Hypothalamus (tissue), 51 donors: ENCODE measurements at places on chromosomes 2 and 18.
A peak's percentile ranks its signal among the peaks of the same experiment; 100 is the strongest.

DNA sequence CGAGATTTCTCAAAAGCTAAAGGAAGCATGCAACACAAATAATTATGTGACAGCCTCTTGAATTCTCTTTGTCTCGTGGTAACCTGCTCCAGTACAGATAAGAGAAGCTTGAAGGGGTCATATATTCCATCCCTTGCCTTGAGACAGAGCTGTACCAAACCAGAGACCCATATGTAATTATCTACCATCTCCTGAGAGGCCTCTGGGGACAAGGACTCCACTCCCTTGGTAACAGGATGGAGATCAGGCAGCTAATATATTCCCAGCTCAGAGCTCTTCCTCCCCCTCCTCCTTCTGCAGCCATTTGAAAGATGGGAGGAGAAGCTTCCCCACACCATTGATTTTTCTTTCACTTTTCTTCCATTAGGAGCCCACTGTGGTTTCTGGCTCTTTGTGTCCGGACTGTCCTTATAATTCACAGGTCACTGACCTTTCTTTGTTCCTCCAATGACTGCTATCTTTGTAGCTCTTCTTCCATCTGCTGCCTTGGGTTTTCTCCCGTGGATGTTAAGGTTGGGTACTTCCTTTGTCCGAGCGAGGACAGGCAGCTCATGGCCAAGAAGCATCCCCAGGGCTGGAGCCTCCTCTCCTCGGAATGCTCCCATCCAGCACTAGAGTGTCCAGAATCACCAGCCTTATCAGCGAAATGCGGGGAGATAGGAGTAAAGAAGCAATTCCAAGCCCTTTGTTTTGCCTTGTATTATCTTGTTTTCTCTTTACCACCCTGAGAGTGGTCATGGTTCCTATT, 72.6 kb upstream of the STPG4 start:
- no peak for DNase-seq

GRCh38 chr2:66724241-66724640, 289.3 kb downstream of the MEIS1 start:
- no peak for DNase-seq

DNA sequence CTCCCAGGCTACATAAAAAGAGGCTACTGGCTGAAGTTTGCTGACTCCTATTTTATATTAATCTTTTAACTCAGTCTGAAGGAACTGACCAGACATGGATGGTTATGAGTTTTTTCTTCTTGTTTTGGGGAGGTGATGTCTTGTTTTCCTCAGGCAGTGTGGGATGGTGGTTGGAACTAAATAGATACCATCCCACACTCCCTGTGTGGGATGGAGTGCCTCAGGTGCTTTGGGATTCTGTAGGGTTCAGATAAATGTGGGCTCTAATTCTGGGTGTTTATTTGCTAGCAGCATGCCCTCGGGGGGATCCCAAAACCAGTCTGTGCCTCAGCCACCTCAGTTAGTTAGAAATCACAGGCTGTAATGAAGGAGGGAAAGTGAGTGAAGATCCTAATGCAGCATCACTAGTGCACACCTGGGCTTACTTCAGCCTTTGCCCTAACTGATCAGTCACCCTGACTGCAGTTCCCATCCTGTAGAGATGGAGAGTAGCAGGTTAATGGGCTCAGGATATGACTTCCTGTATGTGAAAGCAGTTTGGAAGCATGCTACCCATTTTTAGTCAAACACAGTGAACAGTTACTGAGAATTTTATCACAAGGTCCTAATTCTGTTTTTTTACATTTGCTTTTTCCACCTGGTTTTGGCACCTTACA, 132.2 kb downstream of the SPTBN1 start:
- DNase-seq = no peak

GRCh38 chr2:233331536-233331935, 22.8 kb upstream of the DGKD start:
- DNase-seq = no peak

DNA sequence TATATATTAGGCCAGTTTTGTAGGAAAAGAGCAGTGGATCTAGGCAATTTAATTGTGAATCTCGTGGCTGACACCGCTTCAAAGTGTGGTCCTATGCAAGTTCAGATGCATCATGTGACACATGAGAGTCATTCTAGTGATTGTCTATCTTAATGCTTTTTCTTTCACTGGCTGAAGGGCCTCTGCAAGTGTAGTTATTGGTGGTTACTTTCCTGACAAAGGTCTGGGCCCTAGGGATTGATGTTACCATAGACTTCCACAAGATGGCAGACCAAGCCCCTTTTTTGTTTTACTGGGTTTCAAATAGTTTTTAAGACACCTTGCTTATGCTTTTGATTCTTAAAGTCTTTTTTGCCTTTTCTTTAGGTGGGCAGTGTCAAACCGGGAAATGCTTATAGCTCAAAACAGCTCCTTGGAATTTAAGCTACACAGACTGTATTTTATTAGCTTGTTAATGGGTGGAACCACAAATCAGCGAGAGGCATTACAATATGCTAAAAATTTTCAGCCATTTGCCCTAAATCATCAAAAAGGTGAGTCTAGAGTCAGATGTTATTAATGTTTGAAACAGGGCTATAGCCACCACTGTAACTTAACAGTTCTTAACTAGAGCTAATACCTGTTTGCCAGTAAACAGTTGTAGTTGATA, 25.9 kb downstream of the CD8A start:
- no peak for DNase-seq

- DNase-seq = no peak
Observed at GRCh38 chr18:76136701-76137100, 358.3 kb downstream of the ZNF516 start.

- peak; percentile 20 for DNase-seq
Observed at GRCh38 chr2:231926761-231927565, 767 bp upstream of the NPPC start.

DNA sequence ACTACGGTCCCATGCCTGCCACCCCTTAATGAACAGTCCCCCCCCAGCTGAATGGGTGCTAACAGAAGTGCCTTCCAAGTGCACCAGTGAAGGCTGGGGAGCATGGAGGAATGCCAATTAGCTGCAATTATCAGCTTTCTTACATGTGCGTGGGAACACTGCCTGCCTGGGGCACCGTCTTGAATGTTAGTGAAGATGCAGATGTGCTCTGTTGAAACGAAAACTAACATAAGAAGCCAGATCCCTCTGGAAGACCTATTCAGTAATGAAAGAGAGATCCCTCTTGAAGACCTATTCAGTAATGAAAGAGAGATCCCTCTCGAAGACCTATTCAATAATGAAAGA, 154.5 kb downstream of the CLIP4 start:
- DNase-seq = no peak

GRCh38 chr2:51105811-51106210, 73.9 kb upstream of the NRXN1 start:
- DNase-seq = no peak

- DNase-seq = no peak
Observed at GRCh38 chr2:176018708-176019107, 16.6 kb upstream of the LNPK start.

DNA sequence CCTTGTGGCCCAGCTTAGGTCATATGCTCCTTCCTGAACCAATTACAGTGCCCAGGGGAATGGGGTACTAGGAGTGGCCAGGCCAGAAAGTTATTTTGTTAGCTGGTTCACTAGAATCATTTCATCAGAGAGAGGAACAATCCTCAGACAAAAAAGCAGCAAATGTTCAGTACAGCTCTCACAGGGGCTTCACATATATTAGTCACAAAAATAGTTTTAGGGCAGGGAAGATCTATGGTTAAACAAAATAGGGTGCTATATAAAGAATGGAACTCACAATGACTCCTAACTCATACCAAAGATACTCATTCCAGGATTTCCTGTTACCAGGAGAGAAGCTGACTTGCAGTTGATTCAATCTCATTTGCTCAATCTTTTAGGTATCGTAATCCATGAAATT, 71.0 kb downstream of the CWC22 start:
- DNase-seq = no peak

DNA sequence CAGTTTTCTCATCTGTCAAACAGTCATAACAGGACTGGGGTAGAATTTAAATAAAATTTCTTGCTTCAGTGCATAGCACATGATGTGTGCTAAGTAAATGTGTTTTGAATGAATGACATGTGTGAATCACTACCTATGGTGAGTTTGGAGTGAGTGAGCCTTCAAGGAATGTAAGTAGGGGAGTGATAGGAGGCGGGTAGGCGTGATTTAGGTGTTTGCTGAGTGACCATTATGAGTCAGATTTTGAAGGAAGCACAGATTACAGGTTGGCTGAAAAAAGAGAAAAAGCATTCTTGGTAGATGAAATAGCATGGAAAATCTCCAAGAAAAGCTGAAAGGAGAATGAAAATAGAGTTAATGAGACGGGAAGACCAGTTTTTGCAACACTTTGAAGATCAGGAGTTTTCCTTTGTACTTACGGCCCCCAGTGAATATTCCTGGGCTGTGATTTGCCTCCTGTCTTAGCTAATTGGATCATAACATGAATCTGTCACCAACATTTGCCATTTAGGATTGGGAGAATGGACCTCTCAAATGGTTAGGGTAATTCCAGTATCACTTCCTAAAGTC, 136.9 kb upstream of the GATA6 start:
- DNase-seq = no peak

GRCh38 chr2:216285701-216286100, 86.6 kb downstream of the MARCHF4 start:
- DNase-seq = no peak

GRCh38 chr18:34220081-34220815, 4.5 kb downstream of the NOL4 start:
- no peak for DNase-seq

DNA sequence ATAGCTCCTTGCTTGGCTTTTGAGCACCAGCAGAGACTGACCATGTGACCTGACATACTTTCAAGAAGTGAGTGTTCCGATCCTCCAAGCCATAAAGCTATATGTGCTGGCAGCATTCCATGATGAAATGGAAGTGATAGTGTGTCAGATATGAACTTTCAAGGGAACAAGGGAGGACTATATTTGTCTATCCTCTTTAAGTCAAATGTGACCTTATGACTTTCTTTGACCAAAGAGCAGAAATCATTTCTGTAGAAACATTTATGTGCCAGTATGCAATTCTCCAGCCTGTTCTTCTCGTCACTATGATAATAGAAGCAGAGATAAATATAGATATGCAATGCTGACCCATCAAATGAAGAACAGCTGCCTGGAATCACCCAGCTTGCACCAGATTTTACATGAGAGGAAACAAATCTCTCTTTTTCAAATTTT, 14.4 kb downstream of the HYCC2 start:
- no peak for DNase-seq

DNA sequence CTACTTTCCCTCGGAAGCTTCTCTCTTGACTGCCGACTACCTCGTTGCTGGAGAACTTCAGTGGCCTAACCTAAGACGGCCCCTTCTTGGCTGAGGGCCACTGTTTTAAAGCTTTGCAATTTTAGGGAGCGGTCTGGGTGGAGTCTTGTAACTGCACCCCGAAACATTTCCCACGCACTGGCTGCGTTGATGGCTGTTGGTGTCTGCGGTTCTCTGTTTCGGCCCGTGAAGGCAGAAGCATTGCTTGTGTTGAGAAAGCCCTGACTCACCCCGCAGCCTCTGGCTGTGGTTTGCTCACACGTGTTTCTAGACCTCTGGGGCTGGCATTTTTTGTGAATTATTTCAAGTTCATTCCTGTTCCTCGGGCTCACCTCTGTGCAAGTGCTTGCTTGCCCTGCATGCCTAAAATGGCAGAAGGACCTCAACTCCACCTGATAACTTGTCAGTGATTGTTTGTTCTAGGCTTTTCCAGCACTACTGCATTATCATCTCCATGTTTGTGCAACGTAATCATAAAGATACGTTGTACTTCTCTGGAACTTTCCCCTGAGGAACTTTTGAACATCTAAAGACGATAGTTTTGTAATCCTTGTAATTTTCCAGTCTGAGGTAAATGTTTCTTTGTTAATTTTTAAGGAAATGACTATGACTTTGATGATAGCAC, 94.2 kb upstream of the DLX2 start:
- DNase-seq = no peak

- DNase-seq = no peak
Observed at GRCh38 chr2:73812635-73813034, 16.1 kb upstream of the STAMBP start.

- DNase-seq = no peak
Observed at GRCh38 chr2:121906170-121906569, 150.7 kb downstream of the TSN start.

DNA sequence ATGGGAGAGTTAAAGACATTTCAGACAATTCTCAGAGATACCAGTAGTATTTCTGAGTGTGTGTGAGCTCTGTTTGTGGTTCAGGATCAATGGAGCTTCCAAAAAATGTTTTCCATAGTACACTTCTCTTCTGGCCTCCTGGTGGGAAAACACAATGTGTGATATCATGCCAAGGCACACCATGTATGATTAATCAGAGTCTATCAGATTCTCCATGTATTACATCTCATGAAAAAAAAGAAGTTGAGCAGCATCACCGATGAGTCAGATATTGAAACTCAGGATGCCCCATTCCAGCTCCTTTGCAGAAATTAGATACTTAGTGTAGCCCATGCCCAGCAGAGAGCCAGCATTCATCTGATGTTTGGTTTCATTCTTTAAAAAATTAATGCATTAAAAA, 620.3 kb upstream of the POU3F3 start:
- no peak for DNase-seq

- DNase-seq = no peak
Observed at GRCh38 chr2:119436993-119437772, 5.5 kb downstream of the TMEM37 start.

DNA sequence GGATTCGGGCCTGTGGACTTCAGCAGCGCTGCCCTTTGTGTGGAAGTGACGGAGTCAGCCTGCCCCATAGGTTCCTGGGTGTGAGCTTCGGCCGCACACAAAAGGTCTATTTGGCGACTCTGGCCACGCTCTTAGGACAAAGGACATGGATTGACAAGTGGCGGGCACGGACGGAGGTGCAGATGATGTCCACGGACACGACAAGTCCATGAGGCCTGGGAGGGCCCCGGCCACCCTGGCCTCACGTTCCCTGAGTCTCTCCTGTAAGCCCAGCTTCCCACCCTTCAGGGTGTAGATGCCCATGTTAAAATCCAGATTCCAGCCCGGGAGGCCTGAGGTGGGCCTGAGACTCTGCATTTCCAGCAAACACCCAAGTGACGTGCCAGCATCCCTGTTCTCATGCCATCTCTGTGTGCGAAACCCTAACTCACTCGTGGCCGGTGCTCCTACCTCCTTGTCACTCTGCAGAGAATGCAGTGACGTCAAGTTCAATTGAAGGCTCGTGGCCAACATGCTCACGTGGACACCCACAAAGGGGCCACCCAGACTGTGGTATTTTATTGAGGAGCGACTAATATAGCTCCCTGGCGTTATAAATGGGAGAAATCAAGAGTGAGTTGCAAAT, 111.7 kb downstream of the RTP5 start:
- no peak for DNase-seq

DNA sequence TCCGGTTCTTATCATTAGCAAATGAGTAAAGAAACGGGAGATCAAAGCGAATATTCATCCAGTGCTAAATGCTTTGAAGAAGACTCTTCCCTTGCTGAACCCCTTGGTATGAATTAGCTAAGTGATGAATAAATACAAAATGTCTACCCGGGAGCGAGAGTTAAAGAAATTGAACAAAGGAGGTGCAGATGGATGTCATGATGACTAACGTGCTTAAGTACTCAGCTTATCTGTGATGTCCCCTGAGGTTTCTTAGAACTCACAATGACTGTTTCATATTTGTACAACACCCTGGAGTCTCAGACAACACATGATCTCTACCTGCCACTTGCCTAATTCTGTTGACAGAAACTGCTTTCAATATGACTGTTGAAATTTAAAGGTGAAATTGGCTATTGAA, 148.5 kb downstream of the TMEM200C start:
- DNase-seq = no peak

- DNase-seq = no peak
Observed at GRCh38 chr2:188328419-188328818, 36.7 kb downstream of the GULP1 start.
